HS-27A (cell line): ENCODE measurements at places on chromosomes 16 and 17.

DNA sequence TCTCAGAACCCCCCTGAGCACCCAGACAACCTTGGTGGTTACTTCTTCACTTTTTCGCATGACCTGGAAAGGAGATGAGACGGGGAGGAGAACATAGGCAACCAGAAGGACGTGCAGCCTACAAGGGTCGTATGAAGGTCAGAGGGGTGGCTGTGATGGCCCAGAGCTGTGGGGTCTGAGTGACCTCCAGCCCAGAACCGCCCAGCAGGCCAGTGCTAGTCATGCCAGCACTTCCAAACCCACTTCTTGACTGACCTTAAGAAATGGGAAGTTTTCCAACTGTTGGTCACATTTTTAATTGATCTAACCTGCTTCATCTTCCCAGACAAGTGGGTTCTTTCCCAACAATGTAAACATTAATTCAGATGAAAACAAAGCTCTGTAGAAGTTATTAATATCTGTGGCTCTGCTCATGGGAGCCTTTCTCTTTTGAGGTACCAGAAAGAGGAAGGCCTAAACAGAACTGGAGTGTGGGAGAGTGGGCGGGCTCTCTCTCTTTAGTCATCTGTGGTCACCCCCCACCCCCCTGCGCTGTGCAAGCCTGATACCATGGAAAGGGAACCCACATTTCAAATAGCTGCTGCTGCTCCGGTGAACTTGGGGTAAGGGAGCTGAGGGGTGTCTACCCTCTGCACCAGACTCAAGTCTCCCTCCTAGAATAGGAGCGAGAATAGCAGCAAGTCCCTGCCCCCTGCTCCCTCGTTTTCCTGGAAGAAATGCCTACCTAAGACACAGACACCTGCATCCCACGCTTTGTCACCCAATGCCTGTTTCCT is 101.6 kb downstream of the RAB11FIP4 start:
- no peak for DNase-seq

DNA sequence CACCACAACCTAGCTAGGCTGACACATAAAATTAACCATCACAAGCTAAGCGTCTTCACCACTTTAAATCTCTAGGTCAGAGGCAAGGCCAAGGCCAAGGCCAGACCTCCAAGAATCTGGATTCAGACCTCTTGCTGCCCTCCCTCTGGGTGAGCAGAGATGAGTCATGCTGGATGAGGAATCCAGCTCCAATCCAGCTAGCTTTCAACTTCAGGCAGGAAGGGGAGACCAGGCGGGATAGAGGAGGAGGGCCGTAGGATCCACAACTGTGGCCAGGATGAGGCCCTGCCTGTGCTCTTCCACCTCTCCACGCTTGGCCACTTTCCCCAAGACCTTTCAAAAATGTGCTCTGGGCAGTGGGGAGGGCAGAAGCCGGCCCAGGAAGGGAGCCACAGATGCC is 14.7 kb downstream of the LRRC75A start:
- DNase-seq = peak; percentile 90

GRCh38 chr17:12726131-12726530 is 60.4 kb downstream of the MYOCD start:
- no peak for DNase-seq

DNA sequence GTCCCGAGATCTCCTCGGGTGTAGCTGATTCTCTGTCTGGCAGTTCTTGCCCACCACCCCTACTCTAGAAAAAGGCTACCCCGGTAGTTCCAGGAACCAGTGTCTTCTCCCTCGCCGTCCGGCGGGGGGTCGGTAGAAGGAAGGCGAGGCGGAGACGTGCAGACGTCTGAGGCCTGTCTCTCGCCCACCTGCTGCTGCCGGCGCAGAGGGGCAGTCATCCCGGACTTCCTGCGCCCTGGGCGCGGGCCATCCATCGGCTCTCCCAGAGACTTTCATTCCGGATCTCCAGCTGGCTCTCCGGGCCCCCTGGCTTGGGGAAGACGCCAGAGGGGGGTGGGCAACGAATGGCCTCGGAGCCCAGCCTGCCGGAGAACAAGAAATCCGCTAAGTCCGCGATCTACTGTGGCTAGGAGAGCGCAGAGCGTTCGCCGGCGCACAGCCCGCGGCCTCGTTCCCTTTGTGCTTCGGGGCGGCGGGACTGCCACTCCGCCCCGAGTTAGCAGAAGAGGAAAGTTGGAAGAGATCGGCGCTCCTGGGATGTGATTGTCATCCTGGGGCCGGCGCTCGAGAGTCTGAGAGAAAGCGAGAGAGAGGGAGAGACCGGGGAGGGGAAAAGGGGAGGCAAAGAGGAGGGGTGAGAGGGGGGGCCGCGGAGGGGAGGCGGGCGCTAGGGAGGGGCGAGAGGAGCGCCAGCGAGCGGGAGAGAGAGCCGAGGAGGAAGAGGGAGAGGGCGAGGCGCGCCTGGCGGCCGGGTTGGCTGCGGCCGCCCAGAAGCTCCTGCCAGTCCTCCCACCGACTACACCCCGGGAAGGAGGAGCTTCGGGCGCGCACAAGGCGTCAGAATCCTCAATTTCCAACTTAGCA is at the start of gene IRX5:
Gene IRX5, plus strand, starts transcription at position 861 of the 864 bp plus-strand sequence. CDS start 334 bp downstream, outside the sequence.
- DNase-seq = no peak

- no peak for DNase-seq
Observed at GRCh38 chr17:8968503-8968902, 3.0 kb upstream of the PIK3R5 start.

- DNase-seq = no peak
Observed at GRCh38 chr16:48556243-48556912, 53.6 kb downstream of the N4BP1 start.

DNA sequence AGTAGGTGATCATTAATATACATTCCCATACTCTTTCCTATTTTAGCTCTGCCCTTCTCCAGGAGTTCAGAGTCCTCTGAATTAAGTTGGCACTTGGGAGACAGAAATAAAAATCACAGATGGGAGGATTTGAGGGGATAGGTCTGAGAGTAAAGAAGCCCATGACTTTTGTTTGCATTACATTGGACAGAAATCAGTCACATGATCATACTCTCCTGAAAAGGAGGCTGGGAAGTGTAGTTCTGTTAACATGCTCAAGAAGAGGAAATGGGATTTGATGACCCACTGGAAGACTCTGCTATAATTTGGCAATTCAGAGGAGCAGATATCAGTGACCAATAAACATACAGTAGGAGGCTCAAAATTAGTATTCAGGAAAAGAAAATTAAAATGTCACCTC is 674.9 kb upstream of the C16orf82 start:
- no peak for DNase-seq

GRCh38 chr16:12377497-12377896 is 401.0 kb downstream of the SNX29 start:
- no peak for DNase-seq

- DNase-seq = no peak
Observed at GRCh38 chr17:17453088-17453487, 23.7 kb upstream of the MED9 start.

GRCh38 chr17:63196772-63197335 is 230.8 kb downstream of the TANC2 start:
- no peak for DNase-seq
